Stimulated activated memory B cell treated with anti-CD40 and anti-IgM and Interleukin-4, amounts not matched to agents 10 μg/mL and 1 μg/mL and 100 μg/mL, for 72 hours (primary cell): ENCODE measurements at places on chromosomes 16 and 17.

- H3K27ac ChIP-seq: no peak overlapping the region
- no peak for ATAC-seq
- H3K4me3 ChIP-seq: no peak overlapping the region
- peaks cover 87% of the 10 kb centered on the region for H3K27me3 ChIP-seq
- peaks cover 44% of the 10 kb centered on the region for H3K4me1 ChIP-seq
- H3K36me3 ChIP-seq: no peaks in the 10 kb centered on the region
Observed at GRCh38 chr17:77892469-77893143, 65.9 kb upstream of the TNRC6C start.

- no peak for ATAC-seq
- H3K36me3 ChIP-seq: no peaks in the 10 kb centered on the region
- no peaks in the 10 kb centered on the region for H3K27me3 ChIP-seq
- no peak overlapping the region for H3K27ac ChIP-seq
Observed at GRCh38 chr17:52030052-52030451, 128.5 kb downstream of the CA10 start.

GRCh38 chr17:40130352-40131042 lies 8.7 kb downstream of the MSL1 start:
- peaks cover 71% of the 10 kb centered on the region for H3K36me3 ChIP-seq
- peaks cover 12% of the 10 kb centered on the region for H3K4me1 ChIP-seq
- H3K27ac ChIP-seq: no peak overlapping the region
- no peak overlapping the region for H3K4me3 ChIP-seq
- no peak for ATAC-seq

DNA sequence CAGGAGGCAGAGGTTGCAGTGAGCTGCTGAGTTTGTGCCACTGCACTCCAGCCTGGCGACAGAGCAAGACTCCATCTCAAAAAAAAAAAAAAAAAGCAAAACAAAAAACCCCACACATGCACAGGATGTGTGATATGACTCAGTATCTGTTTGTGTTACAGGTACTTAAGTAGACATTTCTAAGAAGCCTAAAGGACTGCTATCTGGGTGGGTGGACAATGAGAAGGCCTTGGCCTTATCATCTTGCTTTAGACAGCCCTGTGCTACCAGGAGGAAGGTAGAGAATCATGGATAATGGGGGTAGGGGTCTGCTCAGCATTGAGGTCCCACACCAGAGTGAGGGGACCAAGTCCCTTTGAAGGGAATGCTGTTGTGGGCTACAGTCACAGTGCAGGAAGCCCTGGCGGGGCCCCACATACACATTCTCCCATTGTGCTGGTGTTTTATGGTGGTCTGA lies 26.7 kb downstream of the PLD6 start:
- H3K27me3 ChIP-seq: no peaks in the 10 kb centered on the region
- ATAC-seq: peak; percentile 70
- H3K27ac ChIP-seq: peak overlapping the region; percentile 85

GRCh38 chr16:75566758-75567255 lies 628 bp downstream of the GABARAPL2 start:
- H3K27me3 ChIP-seq: no peaks in the 10 kb centered on the region
- ATAC-seq: no peak
- peaks cover 26% of the 10 kb centered on the region for H3K36me3 ChIP-seq
- H3K4me1 ChIP-seq: peaks cover 44% of the 10 kb centered on the region

- peak overlapping the region; percentile 58 for H3K27ac ChIP-seq
- no peaks in the 10 kb centered on the region for H3K36me3 ChIP-seq
- peak overlapping the region; percentile 76 for H3K4me3 ChIP-seq
- H3K27me3 ChIP-seq: no peaks in the 10 kb centered on the region
Observed at GRCh38 chr16:50244504-50245416, 21.6 kb upstream of the ADCY7 start.

GRCh38 chr16:57696240-57696639 lies 1.6 kb downstream of the DRC7 start:
- peaks cover 9% of the 10 kb centered on the region for H3K27me3 ChIP-seq
- H3K36me3 ChIP-seq: no peaks in the 10 kb centered on the region
- ATAC-seq: no peak
- H3K4me3 ChIP-seq: no peak overlapping the region

DNA sequence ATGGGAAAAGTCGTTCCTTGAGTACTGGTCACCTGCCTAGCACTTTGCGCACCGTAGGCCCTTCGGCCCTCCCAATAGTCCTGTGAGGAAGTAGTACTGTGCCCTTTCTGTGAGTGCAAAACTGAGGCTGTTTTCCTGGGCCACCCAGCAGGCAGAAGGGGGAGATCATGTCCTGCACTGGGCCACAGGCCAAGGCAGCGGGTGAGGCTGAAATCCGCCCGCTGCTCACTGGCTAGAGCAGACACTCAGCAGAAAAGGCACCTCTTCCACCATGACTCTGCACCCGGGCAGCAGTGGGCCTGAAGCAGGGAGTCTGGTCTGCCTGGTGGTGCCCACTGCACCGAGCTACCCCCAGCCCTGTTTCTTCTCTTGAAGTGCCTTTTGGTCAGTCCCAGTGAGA lies 20.2 kb downstream of the METTL22 start:
- H3K36me3 ChIP-seq: peaks cover 90% of the 10 kb centered on the region
- no peak overlapping the region for H3K4me3 ChIP-seq
- peak overlapping the region; percentile 27 for H3K27ac ChIP-seq
- peaks cover 5% of the 10 kb centered on the region for H3K4me1 ChIP-seq
- no peak for ATAC-seq

DNA sequence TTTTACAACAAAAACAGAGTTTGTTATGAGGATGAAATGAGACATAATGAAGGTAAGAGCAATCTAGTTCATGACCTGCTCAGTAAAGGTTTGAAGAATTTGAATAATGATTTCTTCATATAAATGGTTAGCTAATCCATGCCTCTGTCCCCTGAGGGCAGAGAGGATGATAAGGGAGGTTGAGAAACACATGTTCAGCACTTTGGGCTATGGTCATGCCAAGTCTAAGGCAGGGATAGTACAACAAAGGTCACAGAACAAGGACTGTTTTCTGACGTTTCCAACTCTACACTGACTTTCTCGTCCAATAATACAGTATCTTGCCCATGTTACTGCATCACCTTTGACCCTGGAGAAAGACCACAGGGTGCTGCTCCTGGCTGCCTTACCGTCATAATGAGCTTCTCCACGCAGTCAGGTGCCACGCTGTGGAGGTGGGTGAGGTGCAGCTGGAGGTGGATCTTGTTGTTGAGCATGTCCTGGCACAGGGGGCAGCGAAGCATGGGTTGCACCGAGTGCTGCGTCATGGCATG lies 236.7 kb downstream of the ZFHX3 start:
- H3K4me1 ChIP-seq: no peaks in the 10 kb centered on the region
- no peak overlapping the region for H3K4me3 ChIP-seq
- no peak overlapping the region for H3K27ac ChIP-seq
- H3K27me3 ChIP-seq: no peaks in the 10 kb centered on the region

DNA sequence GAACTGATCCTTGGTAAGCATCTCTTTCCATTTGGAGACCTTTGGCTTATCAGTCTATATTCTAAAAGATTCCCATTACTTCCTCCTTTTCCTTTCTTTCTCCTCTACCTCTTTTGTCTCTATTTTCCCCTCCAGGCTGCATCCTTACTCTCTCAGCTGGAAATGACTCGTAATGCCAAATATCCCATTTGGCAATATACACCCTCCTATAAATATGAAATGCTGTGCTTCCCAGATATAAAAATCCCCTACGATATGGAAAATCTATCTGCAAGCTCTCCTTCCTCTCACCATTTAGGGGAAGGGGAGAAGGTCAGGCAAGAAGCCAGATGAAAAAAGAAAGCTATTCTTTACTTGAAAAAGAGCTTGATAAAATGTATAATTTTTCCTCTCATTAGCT lies 39.9 kb downstream of the XPO6 start:
- no peak overlapping the region for H3K4me3 ChIP-seq
- no peak for ATAC-seq
- peak overlapping the region; percentile 74 for H3K27ac ChIP-seq
- no peaks in the 10 kb centered on the region for H3K27me3 ChIP-seq
- peaks cover 49% of the 10 kb centered on the region for H3K4me1 ChIP-seq

GRCh38 chr17:45289301-45290268 lies 27.2 kb downstream of the MAP3K14 start:
- H3K4me1 ChIP-seq: peaks cover 68% of the 10 kb centered on the region
- no peak for ATAC-seq
- peaks cover 74% of the 10 kb centered on the region for H3K36me3 ChIP-seq
- H3K4me3 ChIP-seq: no peak overlapping the region
- peak overlapping the region; percentile 75 for H3K27ac ChIP-seq

GRCh38 chr16:22214889-22215288 lies 8.8 kb downstream of the EEF2K start:
- ATAC-seq: no peak
- no peak overlapping the region for H3K4me3 ChIP-seq
- H3K36me3 ChIP-seq: peaks cover 62% of the 10 kb centered on the region
- H3K27me3 ChIP-seq: no peaks in the 10 kb centered on the region
- no peak overlapping the region for H3K27ac ChIP-seq
- peaks cover 66% of the 10 kb centered on the region for H3K4me1 ChIP-seq

GRCh38 chr17:8785547-8786413 lies 13.4 kb downstream of the MFSD6L start:
- peaks cover 7% of the 10 kb centered on the region for H3K4me1 ChIP-seq
- no peaks in the 10 kb centered on the region for H3K36me3 ChIP-seq
- H3K27me3 ChIP-seq: peaks cover 8% of the 10 kb centered on the region
- no peak overlapping the region for H3K4me3 ChIP-seq
- ATAC-seq: no peak

GRCh38 chr16:82936941-82937551 lies 310.3 kb downstream of the CDH13 start:
- no peak overlapping the region for H3K4me3 ChIP-seq
- peaks cover 40% of the 10 kb centered on the region for H3K27me3 ChIP-seq
- H3K36me3 ChIP-seq: no peaks in the 10 kb centered on the region
- ATAC-seq: no peak
- no peak overlapping the region for H3K27ac ChIP-seq

DNA sequence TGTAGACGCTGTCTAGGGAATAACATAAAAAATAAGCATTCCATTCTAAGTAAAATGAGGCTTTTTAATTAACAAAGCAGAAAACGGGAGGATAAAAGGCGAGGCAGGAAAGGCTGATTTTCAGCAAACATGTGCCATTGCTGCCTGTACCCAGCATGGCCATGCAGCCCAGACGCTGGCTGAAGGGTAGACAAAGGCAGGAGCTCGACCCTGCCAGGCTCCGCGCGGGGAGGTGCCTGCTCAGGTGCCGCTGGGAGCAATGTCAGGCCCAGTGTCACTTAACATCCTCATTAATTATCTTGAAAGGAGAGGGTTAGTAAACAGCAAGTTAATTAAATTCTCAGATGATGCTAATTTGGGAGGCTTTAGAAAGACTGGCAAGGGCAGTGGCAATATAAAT lies 136.0 kb downstream of the ZFHX3 start:
- no peaks in the 10 kb centered on the region for H3K4me1 ChIP-seq
- no peak overlapping the region for H3K27ac ChIP-seq
- no peaks in the 10 kb centered on the region for H3K27me3 ChIP-seq
- no peak overlapping the region for H3K4me3 ChIP-seq

DNA sequence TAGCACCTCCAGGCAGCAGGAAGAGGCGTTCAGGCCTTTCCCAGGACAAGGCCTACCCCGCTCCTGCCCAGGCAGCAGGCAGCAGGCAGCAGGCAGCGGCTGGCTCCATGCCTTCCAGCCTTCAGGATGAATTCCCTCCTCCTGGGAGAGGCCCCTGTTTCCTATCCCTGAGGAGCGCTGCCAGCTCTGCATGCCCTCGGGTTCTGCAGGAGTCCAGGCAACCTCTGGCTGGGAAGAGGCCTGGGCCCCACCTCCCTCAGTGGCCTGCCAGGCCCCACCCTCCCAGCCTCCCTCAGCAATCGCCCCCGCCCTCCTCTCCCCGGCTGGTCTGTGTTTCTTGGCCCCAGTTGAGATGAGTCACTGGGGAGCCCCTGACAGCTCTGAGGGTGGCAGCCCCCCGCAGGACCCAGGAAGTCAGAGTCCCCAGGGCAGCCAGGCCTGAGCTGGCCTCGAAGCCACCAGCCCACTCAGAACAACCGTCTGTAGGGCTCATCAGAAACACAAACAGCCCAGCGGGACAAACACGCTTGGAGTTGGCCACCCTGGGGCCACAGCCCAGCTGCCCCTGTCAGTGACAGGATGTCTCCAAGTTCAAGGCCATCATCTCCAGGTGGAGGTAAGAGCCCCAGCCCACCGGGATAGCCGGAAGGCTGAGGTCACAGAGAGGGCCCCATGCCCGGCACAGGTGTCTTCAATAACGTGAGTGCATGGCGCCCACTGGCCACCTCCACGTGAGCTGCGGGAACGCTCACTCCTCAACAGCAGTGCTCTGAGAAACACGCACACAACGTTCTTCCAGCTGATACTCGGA lies 39.5 kb upstream of the CIBAR2 start:
- no peak overlapping the region for H3K27ac ChIP-seq
- peak; percentile 71 for ATAC-seq
- no peak overlapping the region for H3K4me3 ChIP-seq
- H3K4me1 ChIP-seq: no peaks in the 10 kb centered on the region
- peaks cover 22% of the 10 kb centered on the region for H3K27me3 ChIP-seq

DNA sequence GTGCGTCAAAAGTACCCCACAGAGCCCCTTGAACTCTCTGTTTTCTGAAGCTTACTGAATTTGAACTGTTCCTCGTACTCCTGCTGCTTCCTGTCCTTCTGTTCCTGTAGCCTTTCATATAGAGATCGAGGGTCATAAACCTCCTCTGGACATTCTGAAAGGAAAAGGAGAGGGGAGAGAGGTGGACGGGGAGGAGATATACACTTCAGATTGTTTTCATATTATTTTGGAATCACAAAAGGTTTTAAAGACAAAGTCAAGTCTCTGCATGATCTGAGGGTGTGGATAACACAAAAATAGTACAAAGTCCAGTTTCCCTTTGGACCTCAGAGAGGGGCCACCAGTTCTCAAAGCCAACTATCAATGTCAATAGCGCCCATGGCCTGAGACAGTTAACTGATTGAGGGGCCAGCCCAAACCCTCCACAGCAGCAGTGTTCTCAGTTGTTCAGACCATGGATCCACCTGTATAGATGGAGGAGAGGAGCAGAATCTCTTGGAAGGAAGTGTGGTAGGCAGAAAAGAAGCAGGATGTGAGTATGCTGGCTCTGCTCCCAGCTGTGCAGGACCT lies 13.0 kb downstream of the PSME3IP1 start:
- H3K4me1 ChIP-seq: peaks cover 6% of the 10 kb centered on the region
- no peak for ATAC-seq
- H3K4me3 ChIP-seq: no peak overlapping the region
- no peak overlapping the region for H3K27ac ChIP-seq

DNA sequence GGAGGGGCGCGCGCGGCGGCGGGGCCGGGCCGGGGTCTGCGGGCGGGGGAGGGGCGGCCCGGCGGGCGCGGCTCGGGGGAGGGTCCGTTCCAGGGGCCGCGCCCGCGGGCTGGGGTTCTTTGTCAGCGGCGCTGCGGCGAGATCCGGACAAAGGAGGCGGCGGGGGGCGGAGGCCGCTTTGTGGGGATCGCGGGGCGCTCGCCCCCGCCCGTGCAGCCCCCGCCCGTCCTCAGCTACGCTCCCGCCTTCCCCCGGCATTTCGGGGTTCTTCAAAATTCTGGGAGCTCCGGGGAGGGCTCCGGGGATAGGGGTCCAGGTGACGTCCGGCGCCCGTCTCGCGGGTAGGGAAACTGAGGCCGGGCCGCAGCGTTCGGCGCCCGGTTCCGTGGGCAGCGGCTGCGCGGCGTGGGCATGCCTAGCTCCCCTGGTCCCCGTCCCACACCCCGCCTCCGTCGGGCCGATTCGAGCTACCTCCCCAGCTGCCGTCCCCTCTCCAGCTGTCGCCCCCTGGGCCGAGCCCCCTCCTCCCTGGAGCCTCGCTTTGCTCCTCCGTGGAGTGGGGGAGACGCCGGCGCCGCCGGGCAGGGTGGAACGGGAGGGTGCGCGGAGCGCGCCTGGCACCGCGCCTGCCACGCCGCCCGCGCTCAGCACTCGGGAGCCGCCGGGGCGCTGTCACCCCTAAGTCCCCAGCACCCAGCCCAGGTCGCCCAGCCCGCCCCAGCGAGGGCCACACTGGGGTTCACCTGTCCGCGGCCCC lies 546 bp downstream of the SNN start:
- H3K36me3 ChIP-seq: no peaks in the 10 kb centered on the region
- H3K4me1 ChIP-seq: peaks cover 72% of the 10 kb centered on the region
- no peaks in the 10 kb centered on the region for H3K27me3 ChIP-seq
- peak; percentile 1 for ATAC-seq
- peak overlapping the region; percentile 89 for H3K4me3 ChIP-seq
- peak overlapping the region; percentile 94 for H3K27ac ChIP-seq
